ENCODE measurements at places on chromosomes 1 and 21.

GRCh38 chr1:28640766-28641165, 2.1 kb downstream of the TAF12 start:
- DNase-seq, result no peak

- DNase-seq, result no peak
Measured at GRCh38 chr1:186923486-186923885, 94.7 kb downstream of the PLA2G4A start.

GRCh38 chr21:44765231-44766013, 36.2 kb downstream of the UBE2G2 start:
- no peak for DNase-seq

- DNase-seq, result no peak
Measured at GRCh38 chr1:226111098-226111882, 48.8 kb downstream of the H3-3A start.

GRCh38 chr1:47678464-47678980, 240.7 kb downstream of the FOXD2 start:
- DNase-seq, result no peak

DNA sequence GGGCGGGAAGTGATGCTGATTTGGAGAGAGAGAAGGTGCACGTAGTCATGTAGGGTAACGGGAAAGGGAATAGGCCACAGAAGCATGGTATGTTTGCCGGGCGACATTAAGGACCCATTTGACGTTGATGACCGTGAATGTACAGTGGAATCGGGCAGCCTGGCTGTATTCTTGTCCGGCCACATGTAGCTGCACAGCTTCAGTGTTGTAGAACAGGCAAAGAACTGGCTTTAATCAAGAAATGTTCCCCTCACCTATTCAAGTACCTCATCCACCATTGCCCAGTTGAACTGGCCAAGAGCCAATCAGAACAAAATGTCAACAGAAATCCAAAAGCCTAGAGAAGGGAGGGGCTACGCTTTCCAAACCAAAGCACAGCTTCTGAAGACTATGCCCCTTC, 104.8 kb downstream of the DHRS3 start:
- no peak for DNase-seq

- DNase-seq, result no peak
Measured at GRCh38 chr1:98965394-98965793, 39.3 kb downstream of the PLPPR5 start.

DNA sequence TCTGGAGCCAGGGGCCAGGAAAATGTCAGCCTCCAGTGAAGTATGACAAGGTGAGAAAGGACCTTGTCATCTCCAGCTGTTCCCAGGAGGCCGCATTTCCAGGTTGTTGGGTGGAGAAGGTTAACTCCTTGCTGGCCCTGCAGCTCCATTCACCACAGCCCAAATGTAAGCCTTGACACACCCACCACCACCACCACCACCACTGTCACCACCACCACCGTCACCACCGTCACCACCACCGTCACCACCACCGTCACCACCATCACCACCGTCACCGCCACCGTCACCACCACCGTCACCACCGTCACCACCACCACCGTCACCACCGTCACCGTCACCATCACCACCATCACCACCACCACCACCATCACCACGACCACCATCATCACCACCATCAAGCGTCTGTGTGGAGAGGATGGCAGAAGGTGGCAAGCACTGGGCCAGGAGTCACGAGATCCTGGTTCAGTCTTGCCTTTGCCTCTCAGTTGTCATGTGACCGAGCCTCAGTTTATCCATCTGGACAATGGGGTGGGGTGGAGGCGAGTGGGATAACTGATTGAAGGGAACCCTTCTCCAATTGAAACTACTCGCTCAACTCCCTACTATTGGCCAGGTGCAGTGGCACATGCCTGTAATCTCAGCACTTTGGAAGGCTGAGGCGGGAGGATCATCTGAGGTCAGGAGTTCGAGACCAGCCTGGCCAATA, 21.2 kb upstream of the FAM131C start:
- no peak for DNase-seq

GRCh38 chr1:4150262-4150661, 250.2 kb upstream of the C1orf174 start:
- DNase-seq, result no peak

- DNase-seq, result no peak
Measured at GRCh38 chr1:199774433-199775089, 252.9 kb upstream of the NR5A2 start.

GRCh38 chr1:222095606-222096475, 354.0 kb upstream of the DUSP10 start:
- no peak for DNase-seq

DNA sequence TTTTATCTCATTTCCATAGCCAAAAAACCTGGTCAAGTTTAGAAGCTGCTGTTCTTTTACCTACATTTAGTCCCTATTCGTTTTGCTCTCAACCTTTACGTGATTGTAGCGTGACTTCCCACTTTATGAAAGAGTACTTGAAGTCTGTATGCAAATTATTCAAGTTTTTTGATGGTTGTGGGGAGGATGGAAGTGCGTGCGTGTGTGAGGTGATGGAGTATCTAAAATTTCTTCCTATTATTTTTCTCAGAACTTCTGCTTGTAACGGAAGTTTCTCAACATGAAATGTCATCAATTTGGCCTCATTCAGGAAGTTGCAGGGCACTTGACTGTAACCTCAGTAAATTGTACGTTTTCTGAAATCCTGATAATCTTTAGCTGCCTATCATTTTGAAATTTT, 64.0 kb downstream of the SAMSN1 start:
- DNase-seq, result no peak

DNA sequence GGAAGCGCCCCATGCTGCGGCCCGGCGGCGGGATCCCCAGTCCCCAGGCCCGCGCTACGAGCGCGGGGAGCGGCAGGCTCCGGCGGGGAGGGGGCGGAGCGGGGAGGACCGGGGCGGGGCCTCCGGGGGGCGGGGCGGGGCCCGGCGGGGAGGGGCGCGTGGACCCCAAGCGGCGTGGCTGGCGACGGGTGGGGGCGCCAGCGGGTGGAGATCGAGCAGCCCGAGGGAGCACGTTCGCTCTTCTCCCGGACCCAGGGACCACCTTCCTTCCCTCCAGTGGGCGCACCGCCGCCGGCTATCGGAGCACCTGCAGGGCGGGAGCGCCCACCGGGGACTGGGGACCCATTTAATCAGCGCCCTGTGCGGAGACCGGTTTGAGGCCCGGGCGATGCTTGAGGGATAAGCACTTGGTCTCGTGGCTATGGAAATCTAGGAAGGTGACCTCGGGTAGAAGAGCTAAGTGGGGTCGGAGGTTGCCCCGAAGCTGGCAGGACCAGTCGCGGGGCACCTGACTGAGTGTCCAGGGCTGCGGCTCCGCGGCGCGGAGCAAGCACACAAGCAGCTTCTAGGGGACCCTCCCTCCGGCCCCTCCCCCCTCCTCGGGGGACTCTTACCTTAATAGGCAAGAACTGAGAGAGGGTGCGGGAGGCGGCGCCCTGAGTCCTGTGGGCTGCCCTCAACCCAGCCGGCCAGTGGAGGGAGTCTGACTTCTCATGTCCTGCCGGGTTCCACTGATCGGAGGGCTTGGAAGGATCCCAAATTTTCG, at the start of gene TSPAN2:
Gene TSPAN2, minus strand, starts transcription at position 84 of the 766 bp plus-strand sequence. Its CDS starts 71 bp downstream, at position 13.
- DNase-seq, result no peak

GRCh38 chr21:17903029-17903806, 84.1 kb upstream of the C21orf91 start:
- peak; percentile 9 for DNase-seq

DNA sequence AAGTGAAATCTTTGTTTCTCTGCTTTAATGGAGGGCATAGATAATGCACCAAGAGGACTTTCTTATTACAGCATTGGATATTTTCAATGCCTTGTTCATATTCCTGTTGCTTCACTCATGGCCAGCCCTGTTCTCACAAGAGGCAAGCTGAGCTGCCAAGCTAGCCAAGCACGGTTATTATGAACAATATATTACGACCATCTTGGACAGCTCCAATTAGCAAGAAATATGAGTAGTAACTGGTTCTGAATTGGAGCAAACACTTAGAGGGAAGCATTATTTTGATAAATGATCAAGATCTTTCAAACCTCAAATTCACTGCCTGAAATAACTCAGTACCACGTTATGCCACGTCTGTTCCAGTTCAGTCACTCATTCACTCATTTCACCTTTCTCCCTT, 159.8 kb downstream of the SETD4 start:
- DNase-seq, result no peak

DNA sequence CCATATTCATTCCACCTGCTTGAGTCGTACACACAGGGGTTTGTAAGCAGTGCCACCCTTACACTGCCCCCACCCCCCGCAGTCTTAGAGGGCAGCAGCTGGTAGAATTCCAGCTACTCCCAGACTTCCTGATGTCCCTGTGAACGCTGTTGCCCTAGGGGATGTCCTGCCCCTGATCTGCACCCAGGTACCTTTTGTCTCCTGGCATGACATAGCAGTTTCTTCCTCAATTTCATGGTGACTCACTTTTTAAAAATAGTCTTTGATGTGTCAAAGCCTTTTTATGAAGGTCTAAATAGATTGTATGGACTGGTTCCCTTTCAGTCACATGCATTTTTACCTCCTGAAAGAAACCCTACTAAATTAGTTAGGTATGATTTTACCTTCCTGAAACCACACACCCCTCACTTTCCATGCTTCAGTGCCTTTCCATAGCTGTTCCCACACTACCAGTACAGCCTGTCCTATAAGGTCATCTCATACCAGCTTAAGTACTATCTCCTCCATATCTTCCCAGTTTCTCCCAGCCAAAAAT, 76.4 kb downstream of the ST3GAL3 start:
- no peak for DNase-seq

Measured in NCI-H1436 treated with DMSO at 0.1 percent for 48 hours (cell line).